Left renal pelvis (tissue), 4 donors: ENCODE measurements at places on chromosomes 5 and 9.

GRCh38 chr9:86549920-86550319 is 195.7 kb upstream of the TUT7 start:
- no peak for DNase-seq

GRCh38 chr5:115341745-115342144 is 45.3 kb upstream of the CCDC112 start:
- no peak for DNase-seq

DNA sequence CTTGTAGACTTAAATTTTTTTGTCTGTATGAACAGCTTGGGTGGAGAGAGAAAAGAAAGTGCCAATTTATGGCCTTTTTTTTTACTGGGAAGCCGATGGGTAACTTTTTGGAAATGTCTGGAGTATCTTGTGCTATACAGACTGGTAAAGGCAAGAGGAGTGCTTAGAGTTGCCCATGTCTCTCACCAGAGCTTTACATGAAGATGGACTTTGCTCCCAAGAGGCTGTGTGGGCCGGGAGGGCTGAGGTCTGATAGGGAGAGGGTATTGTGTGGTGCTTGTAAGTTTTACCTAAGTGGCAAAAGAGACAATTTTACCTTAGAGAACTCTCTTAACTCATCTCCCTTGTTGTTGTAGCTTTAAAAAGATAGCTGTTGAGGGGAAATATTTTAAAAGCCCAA is 203.2 kb downstream of the SEMA6A start:
- DNase-seq = no peak

GRCh38 chr5:149778303-149779123 is 48.4 kb downstream of the PPARGC1B start:
- DNase-seq = no peak

DNA sequence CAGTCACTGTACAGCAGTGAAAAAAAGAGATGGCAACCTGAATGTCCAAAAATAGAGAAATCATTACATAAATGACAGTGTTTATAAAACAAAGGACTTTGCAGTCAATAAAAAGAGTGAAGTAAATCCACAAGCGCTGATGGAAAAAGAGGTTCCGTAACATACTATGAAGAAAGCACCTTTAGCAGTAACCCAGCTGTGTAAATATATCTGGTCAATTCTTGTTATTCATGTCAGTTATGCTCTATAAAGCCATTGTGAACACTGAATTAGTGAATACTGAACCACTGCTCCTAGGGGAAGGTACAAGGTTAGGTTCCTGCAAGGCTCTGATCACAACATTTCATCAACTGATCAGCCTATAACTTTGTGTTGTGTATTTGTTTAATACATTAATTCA is 39.5 kb downstream of the CCNJL start:
- DNase-seq = no peak

GRCh38 chr9:91214867-91215266 is 146.9 kb downstream of the AUH start:
- no peak for DNase-seq

DNA sequence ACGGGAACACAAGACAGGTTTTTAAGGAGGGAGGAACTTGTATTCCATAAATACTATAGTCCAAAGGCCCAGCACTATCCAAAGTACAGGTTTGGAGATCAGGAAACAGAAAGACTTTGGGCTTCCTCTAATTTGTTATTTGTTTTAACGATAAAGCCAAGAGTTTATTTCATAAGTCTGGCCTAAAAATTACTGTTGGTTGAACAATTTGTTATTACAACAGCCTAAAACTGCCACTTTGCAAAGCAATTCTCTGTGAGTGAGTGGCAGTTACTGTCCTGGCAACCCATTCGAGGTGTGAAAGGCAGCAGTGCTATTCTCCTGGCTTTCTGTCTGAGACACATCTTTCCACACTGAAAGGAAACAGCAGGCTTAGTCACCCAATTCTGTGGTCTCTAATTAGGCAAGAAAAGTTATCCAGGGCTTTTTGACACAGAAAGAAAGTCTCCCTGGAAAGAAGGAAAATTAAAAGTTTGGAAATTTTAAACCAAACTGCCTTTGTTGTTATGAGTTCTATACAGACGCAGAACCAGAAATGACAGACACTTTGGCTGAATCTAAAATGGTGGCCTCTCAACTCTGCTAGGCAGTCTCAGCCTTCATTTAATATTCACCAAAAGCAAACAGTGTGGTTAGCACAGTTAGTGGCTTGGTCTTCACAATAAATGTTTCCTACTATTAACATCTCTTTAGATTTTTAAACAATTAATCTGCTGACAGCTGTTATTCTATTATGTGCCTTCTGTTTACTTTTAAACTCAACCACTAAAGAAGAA is 33.9 kb downstream of the PSMB7 start:
- DNase-seq = no peak

DNA sequence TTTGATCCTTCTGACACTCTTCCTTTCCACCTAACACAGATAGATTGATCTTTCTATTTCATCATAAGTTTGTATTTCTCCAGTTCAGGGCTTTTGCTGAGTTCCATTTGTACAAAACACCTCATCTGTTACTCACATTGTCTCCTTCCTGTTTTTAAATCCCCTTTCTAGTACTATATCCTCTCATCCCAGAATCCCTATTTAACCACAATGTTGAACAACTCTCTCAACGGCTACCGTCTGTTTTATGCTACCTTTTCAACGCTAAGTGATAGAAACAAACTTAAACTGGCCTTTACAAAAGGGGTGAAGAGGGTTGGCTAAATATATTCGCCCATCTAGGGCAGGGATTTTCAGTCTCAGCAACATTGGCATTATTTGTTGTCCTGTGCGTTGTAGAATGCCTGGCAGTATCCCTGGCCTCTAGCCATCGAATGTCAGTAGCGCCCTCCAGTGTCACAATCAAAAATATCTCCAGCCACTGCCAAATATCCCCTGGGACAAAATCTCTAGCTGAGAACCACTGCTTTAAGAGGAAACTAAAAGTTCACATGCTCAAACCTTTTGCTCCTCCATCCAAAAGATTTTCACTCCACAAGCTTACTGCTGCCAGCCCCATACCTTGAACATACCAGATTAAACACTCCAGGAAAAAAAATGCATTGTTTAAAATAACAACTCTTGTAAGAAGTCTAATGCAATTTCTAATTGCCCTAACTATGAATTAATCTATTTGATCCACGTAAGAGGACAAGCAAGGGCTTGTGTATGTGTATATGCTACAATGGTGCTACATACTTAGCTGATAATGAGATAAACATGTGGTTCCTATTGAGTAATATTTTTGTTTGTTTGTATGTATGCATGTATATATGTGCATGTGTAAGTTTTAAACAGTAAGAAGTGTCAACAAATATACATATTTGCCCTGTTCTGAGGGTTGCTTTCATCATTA is 344.0 kb downstream of the PTPRD start:
- DNase-seq = no peak

DNA sequence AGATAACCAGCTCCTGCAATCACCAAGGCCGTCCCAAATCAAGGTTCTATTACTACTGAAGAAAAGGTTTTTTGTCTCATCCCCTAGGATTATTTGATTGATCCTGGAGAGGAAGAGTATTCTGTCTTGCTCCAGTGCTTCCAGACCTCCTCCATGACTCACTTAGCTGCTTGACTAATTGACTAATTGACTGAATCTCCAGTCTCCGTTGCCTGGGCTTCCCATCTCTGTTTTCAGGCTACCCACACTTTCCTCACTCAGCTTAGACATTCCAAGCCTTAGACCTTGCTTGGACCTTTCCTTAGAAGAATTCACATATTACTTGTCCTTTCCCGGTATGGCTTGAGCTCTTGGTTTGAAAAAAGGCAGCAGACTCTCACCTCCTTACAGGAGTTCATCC is 60.6 kb downstream of the FRMD3 start:
- no peak for DNase-seq

GRCh38 chr9:137446851-137447471 is 5.8 kb upstream of the ENTPD8 start:
- no peak for DNase-seq

- DNase-seq = no peak
Observed at GRCh38 chr9:134314039-134314949, 12.0 kb upstream of the RXRA start.

GRCh38 chr5:109956884-109957283 is 267.2 kb downstream of the MAN2A1 start:
- DNase-seq = no peak

DNA sequence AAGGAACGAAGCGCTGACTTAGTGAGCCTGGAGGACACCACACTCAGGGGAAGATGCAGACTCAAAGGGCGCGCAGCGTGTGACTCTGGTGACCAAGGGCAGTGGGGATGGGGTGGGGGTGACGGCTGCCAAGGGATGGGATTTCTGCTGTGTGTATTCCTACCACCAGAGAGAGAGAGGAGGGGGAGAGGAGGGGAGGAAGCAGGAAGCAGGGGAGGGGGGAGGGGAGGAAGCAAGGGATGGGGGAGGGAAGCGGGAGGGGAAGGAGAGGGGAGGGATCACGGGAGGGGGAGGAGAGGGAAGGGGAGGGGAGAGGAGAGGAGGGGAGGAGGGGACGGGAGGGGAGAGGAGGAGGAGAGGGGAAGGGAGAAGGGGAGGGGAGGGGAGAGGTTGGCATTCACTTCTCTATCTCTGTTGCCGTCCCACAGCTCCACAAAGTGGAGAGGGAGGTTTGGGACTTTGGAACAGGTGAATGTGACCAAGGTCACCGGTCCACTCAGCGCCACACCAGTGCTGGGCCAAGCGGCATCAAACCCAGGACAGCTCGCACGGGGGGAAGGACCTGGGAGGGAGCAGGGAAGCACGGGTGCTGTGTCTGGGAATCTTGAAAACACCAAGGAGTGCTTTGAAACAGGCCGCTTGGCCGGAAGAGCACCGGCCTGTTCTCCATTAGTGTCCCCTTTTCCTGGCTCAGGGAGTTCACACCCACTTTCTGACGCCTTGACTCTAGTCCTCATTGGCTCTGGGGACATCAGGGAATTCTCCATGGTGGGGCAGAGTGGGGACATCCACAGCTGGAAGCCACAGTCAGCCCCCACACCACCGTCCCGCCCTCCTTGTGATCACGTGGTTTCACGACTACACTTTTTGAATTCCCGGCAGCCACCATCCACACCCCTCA is 77.4 kb downstream of the VAV2 start:
- no peak for DNase-seq

- DNase-seq = no peak
Observed at GRCh38 chr5:54180630-54181031, 129.7 kb downstream of the ARL15 start.

DNA sequence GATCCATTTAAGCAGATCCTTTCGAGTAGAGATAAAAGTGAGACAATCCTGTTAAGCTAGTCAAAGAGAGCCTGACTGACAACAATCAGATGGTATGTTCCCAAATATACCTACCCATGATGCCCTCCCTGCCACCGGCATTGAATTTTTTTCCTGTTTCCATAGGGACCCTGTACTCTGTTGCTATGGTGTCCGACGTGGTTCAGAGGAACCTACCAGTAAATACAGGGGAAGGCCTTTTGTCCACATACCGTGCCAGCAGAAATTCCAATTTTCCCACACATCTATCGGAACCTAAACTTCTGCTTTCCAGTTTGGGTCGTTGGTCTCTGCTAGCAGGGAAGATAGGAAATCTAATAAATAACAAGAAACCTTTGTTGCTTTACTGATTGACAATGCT is 64.7 kb downstream of the MEGF10 start:
- DNase-seq = no peak

GRCh38 chr9:133830310-133830709 is 92.2 kb upstream of the SARDH start:
- no peak for DNase-seq

DNA sequence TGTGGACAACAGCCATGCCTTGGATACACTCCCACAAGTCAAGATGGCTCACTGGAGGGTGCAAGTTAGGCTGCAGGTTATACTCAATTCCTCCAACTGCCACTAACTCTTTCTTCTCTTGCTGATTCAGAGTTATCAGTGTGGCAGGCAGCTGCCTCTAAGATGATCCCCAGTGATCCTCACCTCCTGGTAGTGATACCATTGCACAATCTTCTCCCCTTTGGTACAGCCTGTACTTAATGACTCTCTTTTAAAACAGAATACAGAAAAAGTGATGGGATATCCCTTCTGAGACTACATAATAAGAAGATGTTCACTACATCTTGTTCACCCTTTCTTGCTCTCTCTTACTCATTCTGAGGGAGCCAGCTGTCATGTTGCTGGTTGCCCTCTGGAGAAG is 323.1 kb downstream of the RAB3C start:
- DNase-seq = no peak
